Activated naive CD4-positive, alpha-beta T cell treated with anti-CD3 and anti-CD28 coated beads for 36 hours (primary cell): ENCODE measurements at places on chromosomes 5 and 9. TPM values are rescaled to one million over a fixed set of nuclear protein-coding genes. Genes with fewer than 3 reads are reported as not detected.

DNA sequence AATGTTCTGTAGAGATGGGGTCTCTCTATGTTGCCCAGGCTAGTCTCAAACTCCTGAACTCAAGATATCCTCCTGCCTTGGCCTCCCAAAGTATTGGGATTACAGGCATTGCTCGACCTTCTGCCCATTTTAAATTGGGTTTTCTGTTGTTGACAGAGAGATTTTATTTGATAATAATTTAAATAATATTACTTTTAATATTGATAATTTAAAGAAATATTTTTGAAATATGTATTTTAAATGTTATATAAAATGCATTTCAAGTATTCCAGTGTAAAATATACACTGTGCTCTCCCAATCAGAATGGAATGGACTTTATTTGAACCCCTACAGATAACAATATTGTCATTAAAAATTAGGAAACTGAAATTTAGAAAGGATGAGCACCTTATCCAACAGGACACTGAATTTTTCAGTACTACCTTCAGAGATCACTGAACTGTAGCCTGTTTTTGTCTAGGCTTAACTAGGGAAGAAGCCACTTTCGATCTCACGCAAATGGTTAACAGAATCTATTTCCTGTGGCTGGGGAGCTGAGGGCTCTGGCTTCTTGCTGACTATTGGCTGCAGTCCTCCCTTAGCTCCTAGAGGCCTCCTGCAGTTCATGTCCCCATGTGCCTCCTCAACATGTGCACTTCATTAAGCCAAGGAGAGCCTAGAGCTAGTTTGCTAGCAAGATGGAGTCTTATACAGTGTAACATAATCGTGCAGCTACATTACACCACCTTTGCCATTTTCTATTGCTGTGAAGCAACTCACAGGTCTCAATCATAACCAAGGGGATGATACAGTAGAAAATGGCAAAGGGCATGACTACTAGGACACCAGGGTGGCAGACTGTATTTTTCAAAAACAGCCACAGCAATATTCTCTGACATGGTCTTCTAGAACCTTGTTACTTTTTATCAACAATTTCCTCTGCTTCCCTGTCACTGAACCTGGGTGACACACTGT is 150.0 kb downstream of the CDC42SE2 start:
- peak; percentile 61 for DNase-seq

AMBP gene
- not detected for total RNA-seq

GRCh38 chr9:32940740-32941139 is 60.7 kb downstream of the APTX start:
- no peak for DNase-seq

GHR gene
- total RNA-seq: not detected

PCDHA11 gene
- total RNA-seq: not detected

DNA sequence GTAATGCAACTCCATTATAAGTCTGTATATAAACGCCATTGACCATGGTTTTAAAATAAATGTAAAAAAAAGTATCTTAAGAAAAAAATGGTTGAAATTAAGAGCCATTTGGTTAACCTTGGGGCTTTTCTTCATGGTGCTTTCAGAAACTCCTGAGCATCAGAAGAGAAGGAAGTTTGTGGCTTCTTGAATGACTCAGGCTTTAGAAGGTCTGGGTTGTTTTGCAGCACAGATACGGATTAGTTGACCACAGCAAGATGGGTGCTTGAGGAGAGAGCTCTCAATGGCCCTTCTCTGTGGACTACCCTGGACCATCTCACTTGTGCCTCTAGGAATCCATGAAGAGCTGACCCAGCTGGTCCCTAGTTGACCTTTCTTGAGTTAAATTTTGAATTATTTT is 189.5 kb downstream of the TMEM38B start:
- no peak for DNase-seq

SLC27A4 gene
- 6.8 TPM for total RNA-seq

DNA sequence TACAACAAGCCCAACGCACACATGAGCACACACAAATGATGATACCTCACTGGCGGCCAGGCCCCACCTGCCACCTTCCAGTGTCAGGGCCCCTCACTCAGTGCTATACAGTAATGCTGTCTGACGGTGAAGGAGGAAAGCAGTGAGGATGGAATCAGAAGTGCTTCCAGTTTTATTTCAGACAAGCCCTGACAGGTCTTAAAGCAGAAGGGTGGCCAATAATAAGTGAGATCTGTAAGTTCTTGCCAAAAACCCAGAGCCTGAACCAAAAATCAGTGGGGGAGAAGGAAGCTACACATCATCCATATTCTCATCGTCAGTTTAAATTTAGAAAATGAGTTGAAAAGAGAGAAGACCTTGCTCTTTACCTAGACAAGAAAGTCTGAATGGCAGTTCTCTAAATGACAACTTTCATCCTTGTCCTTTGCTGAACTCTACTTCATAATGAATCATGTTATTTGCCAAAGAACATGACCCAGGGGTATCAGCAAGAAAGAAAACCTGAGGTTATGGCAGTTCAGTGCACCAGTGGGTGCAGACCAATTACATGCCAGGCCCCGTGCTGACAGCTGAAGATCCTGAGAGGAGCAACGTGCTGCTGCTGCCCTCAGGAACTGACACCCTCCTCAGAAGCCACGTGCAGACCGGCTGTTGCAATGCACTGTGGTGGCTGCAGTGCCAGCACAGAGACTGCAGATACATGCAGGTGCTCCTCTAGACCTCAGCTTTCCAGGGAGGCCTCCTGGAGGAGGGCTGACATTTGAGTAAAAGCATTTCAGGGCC is 118.7 kb downstream of the DROSHA start:
- DNase-seq: no peak

DNA sequence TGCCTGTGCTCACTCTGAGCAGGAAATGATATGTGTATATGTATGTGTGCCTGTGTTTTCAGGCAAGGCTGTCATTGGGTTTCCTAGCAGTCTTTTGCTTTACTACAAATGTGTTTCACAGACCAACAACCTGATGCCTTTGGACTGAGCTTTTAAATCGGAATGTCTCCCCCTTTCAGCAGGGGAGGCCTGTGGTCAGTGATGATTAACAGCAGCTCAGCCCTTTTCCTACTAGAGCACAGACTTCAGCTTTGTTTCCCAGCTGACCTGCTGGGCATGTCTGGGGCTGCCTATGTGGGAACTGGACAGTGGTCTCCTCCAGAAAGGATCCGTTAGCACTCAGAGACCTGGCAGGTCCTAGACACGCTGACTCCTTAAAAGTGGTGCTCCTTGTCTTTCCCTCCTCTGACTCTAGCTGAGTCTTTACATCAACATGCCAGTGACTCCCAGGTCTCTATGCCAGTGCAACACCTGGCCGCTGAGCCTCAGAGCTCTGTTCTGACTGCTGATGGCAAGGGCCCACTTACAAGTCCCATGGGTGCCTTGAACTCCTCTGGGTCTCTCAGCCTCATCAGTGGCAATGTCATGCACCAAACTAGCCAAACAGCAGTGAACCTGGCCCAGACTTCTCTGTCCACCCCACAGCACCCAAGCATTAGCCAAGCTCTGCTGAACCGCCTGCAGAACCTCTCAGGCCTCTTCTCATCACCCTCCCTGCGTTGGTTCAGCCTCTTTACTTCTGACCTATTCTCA is 7.7 kb downstream of the MACROH2A1 start:
- DNase-seq: no peak

DNA sequence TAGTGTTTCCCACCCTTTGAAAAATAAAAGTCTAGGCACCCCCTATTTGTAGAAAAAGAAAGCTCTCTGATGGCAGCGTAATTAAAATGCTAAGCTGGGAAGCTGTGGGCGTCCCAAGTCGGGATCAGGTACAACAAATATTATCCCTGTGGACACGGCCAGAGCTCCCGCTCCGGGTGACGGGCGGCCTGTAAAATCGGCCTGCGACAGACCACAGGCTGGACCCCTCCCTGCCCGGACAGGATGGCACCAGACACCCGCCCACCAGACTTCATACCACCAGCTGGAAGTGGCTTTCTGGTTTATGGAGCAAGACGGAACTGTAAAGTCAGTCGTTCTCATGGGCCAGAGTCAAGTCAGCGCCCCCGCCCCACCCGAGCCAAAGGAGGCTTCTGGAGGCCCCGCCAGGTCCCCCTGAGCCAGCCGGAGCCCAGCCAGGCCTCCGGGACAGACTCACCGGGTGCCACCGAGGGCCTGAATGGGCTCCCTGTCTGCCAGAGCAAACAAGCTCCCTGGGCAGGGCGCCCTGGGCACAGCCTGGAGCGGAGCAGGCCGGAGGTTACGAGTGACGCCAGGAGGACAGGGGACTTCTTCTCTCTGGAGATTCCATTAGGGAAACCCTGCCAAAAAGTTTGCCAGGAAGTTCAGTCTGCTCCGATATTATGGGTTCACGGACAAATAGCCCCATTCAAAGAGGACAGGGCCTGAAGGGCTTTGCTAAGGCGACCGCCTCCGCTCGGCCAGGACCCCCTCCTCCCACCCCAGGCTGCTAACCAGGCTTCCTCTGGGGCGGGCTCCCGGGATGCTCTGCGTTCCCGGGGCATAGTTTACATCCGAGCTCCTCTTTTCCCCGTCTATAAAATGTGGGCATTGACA is 173.7 kb downstream of the ERCC6L2 start:
- no peak for DNase-seq

DNA sequence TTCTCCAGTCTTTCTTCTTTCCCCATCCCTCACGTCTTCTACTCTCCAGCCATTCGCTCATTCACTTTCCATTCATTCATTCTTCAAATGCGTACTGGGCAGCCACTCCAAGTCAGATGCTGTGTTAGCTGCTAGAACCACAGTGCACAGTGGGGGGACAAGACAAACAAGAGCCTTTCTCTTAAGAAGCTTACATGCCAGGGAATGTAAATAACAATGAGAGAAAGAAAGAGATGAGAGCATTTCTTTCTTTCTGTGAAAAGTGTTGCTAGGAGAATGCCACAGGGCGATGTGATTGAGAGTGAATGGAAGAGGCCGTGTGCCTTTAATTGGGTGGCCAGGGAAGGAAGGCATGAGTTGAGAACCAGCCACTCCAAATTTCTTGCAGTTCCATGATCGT is 46.3 kb upstream of the SMIM23 start:
- no peak for DNase-seq

GRCh38 chr5:138033386-138033808 is 518 bp upstream of the FAM13B start:
- peak; percentile 60 for DNase-seq

FAM163B gene
- not detected for total RNA-seq

TRIM14 gene
- 55.0 TPM for total RNA-seq

- DNase-seq: no peak
Observed at GRCh38 chr5:81719743-81720345, 31.1 kb downstream of the SSBP2 start.

GRCh38 chr5:151063142-151063989 is 17.5 kb downstream of the TNIP1 start:
- DNase-seq: no peak

PSD2 gene
- not detected for total RNA-seq

BTNL3 gene
- not detected for total RNA-seq

- peak; percentile 3 for DNase-seq
Observed at GRCh38 chr9:133769511-133770075, 31.4 kb upstream of the SARDH start.

- DNase-seq: peak; percentile 40
Observed at GRCh38 chr5:18745988-18746615, 1111.8 kb downstream of the TAF11L14 start.

GRCh38 chr5:160097991-160098390 is 21.3 kb downstream of the PWWP2A start:
- no peak for DNase-seq

- no peak for DNase-seq
Observed at GRCh38 chr9:90946982-90947381, 145.4 kb downstream of the SYK start.

DNA sequence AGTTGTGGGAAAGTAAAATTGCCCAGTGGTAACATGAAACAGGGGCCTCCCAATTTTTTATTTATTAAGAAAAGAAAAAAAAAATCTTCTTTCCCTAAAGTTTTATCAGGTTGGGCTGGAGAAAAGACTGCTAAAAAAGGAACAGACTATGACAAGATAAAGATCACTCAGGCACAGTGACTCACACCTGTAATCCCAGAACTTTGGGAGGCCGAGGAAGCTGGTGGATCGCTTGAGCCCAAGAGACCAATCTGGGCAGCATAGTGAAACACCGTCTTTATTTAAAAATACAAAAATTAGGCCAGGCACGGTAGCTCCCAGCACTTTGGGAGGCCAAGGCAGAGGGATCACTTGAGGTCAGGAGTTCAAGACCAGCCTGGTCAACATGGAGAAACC is 312.5 kb downstream of the CETN3 start:
- no peak for DNase-seq

SAXO1 gene
- total RNA-seq: not detected

GRCh38 chr9:114310471-114311450 is 12.1 kb upstream of the ORM1 start:
- no peak for DNase-seq

DNA sequence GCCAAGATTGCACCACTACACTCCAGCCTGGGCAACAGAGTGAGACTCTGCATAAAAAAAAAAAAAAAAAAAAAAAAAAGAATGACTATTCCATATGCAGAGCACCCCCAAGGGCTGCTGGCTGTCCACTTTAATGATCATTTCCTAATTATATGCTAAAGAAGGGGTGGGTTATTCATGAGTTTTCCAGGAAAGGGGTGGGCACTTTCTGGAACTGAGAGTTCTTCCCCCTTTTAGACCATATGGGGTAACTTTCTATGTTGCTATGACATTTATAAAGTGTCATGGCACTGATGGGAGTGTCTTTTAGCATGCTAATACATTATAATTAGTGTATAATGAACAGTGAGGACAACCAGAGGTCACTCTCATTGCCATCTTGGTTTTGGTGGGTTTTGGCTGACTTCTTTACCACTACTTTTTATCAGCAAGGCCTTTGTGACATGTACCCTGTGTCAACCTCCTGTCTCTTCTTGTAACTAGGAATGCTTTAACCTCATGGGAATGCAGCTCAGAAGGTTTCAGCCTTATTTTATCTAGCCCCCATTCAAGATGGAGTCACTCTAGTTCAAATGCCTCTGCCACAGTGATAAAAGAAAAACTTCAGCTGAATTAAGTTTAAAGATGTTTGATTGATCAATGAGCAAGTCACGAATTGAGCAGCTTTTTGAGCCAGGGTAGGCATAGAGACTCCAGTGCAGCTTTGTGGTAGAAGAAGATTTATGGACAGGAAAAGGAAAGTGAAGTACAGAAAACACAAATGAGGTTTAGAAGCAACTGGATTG is 7.1 kb upstream of the NANS start:
- DNase-seq: no peak

- DNase-seq: no peak
Observed at GRCh38 chr5:53003144-53003543, 14.0 kb downstream of the ITGA2 start.

PCDHGB2 gene
- not detected for total RNA-seq
